RPMI7951 (cell line): ENCODE measurements at places on chromosomes 12 and 14. TPM values are rescaled to one million over a fixed set of nuclear protein-coding genes. Genes with fewer than 3 reads are reported as not detected.

DNA sequence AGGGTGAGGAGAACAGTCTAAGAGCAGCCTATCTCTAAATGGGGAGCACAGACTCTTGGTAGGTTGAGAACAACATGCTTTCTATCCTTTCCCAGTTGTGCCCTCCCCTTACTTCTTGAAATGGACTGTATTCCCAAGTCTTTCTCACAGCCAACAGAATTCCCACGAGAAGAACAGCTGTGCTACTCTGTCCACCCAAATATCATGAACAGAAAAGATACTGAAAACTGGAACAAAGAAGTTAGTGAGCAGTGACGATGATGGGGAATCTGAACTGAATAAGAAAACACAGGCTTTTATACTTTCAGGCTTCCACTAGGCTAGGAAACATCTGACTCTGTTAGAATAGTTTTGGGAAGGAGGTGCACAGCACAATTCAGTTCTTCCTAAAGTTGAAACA, 3.4 kb downstream of the NACA start:
- no peak for DNase-seq

IL23A gene
- total RNA-seq, result 0.36 and 1.3 TPM in 2 replicates

DNA sequence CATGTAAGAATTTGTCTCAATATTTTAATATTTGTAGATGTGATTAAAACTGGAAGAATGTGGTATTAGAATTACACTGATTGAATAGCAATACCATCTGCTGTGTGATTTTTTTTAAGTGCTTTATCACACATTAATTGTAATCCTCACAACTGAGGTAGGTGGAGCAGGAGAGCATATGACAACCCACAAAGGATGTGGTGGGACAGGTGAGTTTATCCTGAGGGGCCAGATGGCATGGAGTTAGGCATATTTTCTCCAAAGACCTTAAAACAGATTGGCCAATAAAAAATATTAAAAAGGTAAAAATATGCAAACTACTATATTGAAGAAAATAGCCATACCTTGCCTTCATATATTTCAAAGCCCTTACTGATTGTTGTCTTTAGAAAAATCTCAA, 7.8 kb downstream of the LRRC10 start:
- DNase-seq, result no peak

- DNase-seq, result peak; percentile 40
Observed at GRCh38 chr12:110921262-110921661, 883 bp upstream of the MYL2 start.

- DNase-seq, result peak; percentile 95
Observed at GRCh38 chr14:76904100-76904739, 78.0 kb downstream of the LRRC74A start.
